ENCODE measurements at places on chromosomes 12 and 14. TPM values are rescaled to one million over a fixed set of nuclear protein-coding genes. Genes with fewer than 3 reads are reported as not detected.
A peak's percentile ranks its signal among the peaks of the same experiment; 100 is the strongest.

Gene MYH6
- not detected for total RNA-seq

Gene SPRING1
- total RNA-seq: 18.8 TPM

Gene CTSG
- not detected for total RNA-seq

Gene NANOG
- total RNA-seq: not detected

Gene BIN2
- not detected for total RNA-seq

Gene COX8C
- 0.33 TPM for total RNA-seq

Gene ACOT2
- total RNA-seq: 21.3 TPM

Gene SCN8A
- 12.8 TPM for total RNA-seq

Gene TEX22
- 0.51 TPM for total RNA-seq

Gene LRRC10
- not detected for total RNA-seq

Gene ABCD2
- total RNA-seq: 0.33 TPM

Gene KRT74
- total RNA-seq: not detected

Gene KRT82
- total RNA-seq: not detected

Gene SPIC
- total RNA-seq: not detected

GRCh38 chr12:49868449-49868848 is 25.5 kb upstream of the BCDIN3D start:
- no peak for DNase-seq

- no peak for DNase-seq
Measured at GRCh38 chr12:84689638-84690037, 223.0 kb downstream of the SLC6A15 start.

DNA sequence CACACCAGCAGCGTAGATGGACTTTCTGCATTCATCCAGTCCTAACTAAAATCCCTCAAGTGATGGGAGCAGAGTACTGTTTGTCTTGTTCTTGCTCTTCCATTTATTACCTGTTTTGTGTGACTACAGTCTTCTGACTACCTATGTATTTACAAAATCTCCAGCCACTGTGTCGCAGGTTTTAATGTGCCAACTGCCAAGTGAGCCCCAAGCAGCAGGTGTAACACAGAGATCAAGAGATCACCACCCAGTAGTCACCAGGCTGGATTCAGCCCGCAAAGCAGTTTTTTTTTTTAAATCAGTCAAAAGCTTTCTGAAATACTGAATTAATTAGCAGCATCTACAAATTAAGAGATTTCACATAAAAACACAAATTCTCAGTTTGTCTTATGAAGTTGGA is 724.1 kb upstream of the USP15 start:
- DNase-seq: no peak

GRCh38 chr14:71261206-71261605 is 353.9 kb downstream of the PCNX1 start:
- DNase-seq: no peak

- no peak for DNase-seq
Measured at GRCh38 chr12:48933664-48934311, 8.5 kb upstream of the FKBP11 start.

GRCh38 chr14:65170318-65170717 is 68.0 kb upstream of the MAX start:
- DNase-seq: no peak

GRCh38 chr14:23068789-23069412 is 11.6 kb upstream of the CDH24 start:
- DNase-seq: peak; percentile 86

DNA sequence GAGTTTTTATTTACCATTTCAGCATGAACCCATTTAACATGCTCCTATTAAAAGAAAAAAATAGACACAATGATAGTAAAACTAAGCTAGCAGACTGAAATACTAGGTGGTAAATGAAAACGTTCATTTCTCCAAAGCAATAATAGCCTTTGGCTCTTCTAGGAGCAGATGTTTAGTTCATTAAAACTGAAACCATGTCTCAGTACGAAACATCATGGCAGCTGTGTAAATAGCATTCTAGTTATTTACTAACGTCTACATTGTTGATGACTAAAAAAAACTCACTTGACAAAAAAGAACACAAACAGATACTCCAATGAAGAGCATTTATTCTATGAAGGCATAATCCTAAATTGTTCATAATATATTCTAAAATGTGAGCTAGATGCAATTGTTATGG is 17.9 kb downstream of the RECQL start:
- no peak for DNase-seq

GRCh38 chr12:132523576-132524331 is 33.8 kb downstream of the FBRSL1 start:
- DNase-seq: no peak

- DNase-seq: peak; percentile 10
Measured at GRCh38 chr12:40152783-40153383, 47.0 kb upstream of the SLC2A13 start.

DNA sequence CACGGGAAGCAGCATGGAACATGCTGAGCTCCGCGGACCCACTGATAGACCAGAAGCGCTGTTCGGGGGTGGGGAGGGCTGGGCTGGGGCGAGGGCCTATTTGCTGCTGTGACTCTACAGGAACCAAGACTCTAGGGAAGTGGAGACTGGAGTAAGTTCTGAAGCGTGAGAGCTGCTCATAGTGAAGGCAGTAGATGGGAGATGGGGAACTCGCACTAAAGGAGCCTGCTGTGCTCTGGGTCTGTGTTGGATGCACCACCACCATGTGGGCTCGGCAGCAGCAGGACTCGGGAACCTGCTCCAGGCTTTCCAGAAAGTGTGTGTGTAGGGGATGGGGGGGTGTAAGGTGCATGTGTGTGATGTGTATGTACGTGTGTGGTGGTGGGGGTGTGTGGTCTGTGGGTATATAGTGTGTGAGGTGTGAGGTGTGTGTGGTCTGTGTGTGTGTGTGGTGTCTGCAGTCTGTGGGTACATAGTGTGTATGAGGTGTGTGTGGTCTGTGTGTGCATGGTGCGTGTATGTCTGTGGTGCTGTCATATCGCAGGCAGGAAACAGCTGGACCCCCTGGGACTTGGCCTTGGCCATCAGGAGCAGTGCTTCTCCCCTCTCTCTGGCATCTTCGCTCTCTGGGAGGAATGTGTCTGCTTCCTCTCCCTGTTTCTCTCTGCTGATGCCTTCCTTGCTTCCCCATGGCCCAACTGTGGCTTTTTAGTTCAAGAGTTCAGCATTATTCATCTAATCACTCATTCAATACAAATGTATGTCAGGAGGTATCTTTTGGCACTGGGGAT is 378.9 kb downstream of the FUT8 start:
- peak; percentile 64 for DNase-seq

- DNase-seq: no peak
Measured at GRCh38 chr12:2292560-2292959, 239.8 kb downstream of the CACNA1C start.

GRCh38 chr14:73834261-73834625 is 17.4 kb upstream of the PTGR2 start:
- DNase-seq: peak; percentile 18

DNA sequence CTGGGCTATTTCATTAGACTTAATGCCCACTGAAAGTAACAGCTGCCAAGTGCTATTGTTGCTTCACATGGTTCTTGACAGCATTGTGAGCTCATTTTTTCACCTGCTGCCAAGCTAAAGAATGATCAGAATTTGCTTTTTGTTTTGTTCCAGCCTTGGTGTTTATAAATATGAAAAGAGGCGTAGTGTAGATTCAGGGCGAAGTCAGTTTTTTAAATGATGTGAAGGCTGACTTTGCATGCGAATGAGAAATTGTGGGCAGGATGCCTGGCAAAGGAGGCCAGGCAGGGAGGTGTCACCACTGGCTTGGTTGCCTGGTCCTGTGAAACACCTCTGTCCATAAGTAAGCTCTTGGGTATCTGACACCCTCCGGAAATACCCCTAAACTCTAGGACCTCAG is 93.3 kb upstream of the NAP1L1 start:
- DNase-seq: no peak

DNA sequence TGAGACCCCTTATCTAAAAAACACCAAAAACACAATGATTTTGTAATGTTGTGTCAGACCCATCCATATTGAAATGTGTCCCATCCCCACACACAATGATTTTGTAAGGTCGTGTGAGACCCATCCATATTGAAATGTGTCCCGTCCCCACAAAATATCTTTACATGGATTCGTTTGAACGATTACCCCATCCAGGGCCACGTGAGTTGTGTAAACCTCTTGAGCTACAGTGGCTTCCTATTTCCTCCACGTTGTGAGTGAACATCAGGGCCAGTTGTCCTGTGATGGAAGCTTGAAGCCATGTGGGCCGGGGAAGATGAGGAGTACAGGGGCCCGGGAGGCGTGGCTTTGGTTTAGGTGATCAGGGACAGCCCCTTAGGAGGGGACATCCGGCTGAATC is 27.0 kb upstream of the ULK1 start:
- no peak for DNase-seq

- DNase-seq: peak; percentile 67
Measured at GRCh38 chr14:39107591-39107996, 4.6 kb upstream of the SEC23A start.

GRCh38 chr12:11651785-11652184 is 2.3 kb downstream of the ETV6 start:
- peak; percentile 39 for DNase-seq

GRCh38 chr12:42612231-42612613 is 22.7 kb upstream of the PRICKLE1 start:
- DNase-seq: peak; percentile 25

GRCh38 chr12:103457471-103457870 is 38.3 kb downstream of the C12orf42 start:
- DNase-seq: no peak

DNA sequence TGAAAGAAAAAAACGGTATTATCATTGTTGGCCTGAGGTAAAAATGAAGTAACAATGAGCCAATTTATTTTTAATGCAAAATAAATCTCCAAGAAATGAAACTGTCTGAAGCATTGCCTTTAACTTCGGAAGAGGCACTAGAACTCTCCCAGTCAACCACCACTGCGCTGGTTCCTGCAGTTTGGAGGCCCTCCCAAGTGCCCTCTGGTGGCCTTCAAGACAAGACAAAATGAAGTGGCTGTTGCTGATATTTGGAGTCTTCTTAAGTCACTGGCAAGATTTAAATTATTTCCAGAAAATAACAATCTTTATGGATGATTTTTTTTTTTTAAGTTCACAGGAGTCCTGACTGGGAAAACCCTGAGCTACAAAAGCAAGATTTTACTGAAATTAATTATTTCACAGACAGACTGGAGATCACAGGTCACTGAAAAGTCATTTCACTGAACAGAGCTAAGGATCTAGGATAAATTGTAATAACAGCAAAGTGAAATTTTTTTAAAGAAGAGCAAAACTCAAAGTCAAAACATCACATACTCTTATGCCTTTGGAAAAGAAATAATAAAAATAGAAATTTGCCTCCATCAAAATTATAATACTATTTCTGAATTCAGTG is 58.2 kb downstream of the DICER1 start:
- peak; percentile 51 for DNase-seq

GRCh38 chr14:92460916-92461579 is 52.5 kb upstream of the RIN3 start:
- peak; percentile 65 for DNase-seq

DNA sequence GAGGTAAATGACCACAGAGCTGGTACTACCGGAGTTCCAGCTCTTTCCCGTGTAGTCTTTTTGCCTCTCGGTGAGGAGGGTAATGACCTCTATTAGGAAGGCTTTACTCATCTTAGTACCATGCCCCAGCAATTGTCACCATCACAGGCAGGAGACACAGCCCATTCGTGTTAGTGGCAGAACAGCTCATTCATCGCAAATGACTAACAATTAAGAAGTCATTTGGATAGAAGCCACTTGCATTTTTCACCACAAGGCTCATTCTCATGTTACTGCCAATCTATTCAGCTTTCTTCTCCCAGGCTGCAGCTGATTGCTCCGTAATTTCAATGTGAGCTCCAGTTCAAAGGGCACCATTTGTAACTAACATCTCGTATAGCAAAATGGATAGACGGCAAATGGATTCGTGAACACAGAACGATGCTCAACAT is 718.8 kb upstream of the TMEM132C start:
- peak; percentile 38 for DNase-seq

- no peak for DNase-seq
Measured at GRCh38 chr12:50151047-50151687, 16.0 kb downstream of the CERS5 start.

DNA sequence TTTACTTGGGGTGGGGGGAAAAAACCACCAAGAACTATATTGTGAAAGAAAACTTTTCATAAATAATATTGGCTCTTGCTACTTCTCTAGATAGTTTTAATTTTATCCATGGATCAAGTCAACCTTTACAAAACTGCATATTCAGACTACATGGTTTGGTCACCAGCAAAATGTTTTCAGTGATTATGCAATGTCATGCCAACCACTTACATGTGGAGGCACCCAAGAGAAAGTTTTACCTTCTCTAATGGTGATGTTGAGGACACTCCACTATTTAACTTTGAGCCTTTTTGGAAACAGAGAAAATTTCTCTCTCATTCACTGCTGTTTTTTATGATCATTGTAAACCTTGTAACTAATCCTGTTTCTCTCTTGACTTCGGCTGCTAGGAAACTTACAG is 21.6 kb downstream of the PLCZ1 start:
- DNase-seq: no peak

- DNase-seq: peak; percentile 12
Measured at GRCh38 chr14:26190646-26191045, 407.2 kb downstream of the NOVA1 start.

DNA sequence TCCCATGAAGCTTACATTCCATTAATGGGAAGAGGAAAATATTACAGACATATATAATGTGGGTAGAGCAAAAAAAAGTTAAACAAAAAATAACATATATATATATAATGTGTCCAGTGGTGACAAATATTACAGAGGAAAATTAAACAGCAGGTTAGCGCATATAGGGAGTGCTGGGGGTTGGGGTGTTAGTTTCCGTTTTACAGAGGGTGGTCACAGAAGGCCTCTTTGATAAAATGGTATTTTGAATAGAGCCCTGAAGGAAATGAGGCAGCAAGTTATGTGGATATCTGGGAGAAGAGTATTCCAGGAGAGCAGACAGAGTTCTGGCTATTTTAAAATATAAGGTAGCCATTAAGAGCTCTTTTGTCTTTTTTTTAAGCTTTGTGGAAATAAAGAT is 73.2 kb downstream of the DCAF5 start:
- DNase-seq: no peak

DNA sequence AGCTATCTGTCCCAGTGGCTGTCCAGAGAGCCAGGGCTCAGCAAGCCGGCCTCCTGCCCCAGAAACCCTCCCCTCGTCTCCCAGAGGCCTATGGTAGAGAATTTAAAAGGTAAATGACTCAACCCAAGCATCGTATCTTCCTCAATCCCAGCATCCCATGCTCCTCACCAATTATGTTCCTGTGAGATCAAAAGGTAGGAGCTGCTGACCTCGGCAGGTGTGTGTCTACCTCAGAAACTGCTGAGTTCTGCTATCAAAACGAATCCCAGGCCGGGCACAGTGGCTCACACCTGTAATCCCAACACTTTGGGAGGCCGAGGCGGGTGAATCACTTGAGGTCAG is 49.3 kb downstream of the FOXN3 start:
- no peak for DNase-seq

- DNase-seq: no peak
Measured at GRCh38 chr12:50261654-50262053, 21.7 kb downstream of the LIMA1 start.

GRCh38 chr12:114248527-114248926 is 157.4 kb downstream of the TBX5 start:
- no peak for DNase-seq

Measured in fibroblast of lung (primary cell).